ENCODE measurements at places on chromosomes 13 and 19.

- no peak for DNase-seq
These were observed 467.8 kb downstream of the KCTD12 start for GRCh38 chr13:76418404-76418803.

DNA sequence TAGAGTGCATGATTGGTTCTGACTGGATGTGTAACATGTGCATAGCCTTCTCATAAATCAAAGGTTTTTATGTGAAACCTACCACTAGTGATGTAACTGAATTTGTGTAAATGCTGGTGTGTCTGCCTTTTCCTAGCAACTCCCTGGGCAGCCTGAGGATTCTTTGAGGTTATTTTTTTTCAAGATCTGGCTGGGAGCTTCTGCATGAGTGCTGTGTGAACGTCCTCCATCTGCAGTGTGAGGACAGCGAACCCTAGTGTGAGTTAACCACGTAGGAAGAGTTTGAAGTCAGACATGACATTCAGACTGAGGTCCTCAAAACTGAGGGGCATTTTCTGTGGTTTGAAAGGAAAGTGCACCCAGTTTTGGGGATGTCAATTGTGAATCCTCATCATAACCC is 39.9 kb downstream of the DPRX start:
- no peak for DNase-seq

GRCh38 chr19:4730740-4731171 is 7.1 kb upstream of the DPP9 start:
- DNase-seq = peak; percentile 65

DNA sequence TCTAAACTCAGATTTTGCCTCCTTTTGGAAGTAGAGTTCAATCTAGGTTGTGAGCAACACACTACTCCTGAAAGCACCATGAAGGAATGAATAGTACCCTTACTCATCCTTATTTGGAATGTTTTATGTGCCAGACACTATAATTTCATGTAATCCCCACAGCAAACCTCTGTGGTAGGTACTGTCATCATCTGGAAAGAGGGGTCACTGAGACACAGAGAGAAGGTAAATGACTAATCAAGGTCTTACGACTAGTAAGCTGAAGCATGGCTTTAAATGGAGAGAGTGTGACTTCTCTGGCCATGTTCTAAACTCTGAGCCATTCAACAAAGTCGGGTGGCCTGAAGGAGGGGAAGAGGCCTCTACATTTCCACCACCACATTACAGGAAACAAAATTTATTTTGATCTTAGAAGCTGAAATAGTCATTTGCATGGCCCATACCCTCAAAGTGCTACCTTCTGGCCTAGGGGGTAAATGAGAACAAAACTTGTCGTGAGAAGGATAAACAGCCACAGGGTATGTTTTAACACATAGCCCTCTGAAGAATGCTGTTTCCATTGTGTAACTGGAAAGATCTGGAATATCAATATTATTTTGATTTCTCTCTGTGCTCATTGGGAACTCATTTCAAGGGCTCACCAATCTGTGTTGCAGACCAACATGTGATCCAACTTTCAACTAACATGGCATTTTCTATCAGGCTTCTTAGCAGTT is 180.8 kb upstream of the RFC3 start:
- no peak for DNase-seq

GRCh38 chr13:32264407-32264806 is 50.8 kb downstream of the ZAR1L start:
- no peak for DNase-seq

DNA sequence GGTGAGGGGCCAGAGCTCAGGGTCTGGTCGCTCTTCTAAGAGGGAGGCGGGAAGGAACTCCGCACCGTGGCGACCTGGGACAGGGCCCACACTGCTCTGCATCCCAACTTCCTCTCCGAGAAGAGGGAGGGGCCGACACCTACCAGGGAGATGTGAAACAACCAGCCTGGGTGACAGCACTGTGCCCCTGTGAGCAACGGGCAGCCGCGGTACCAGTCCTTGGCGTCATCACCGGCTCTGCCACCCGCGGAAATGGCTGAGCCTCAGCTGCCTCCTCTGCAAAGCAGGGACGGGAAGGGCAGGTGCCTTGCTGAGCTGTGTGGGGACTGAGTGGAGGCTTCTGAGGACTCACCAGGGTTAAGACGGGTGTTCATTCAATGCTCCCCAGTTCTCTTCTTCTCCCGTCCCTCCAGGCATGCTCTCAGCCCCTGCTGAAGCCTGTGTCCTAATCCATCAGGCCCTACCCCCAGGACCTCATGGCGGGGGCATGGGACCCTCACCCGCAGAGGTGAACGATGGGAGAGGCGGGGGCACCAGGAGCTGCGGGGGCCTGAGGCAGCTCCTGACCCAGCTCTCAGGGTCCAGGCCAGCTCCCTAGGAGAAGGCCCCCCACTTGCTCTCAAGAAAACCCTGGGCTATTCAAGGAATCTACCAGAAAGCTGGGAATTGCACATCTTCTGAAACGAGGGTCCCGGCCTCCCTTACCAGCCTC is 9.3 kb downstream of the ZNF787 start:
- DNase-seq = no peak

GRCh38 chr19:49646586-49646985 is 4.6 kb downstream of the SCAF1 start:
- DNase-seq = no peak

DNA sequence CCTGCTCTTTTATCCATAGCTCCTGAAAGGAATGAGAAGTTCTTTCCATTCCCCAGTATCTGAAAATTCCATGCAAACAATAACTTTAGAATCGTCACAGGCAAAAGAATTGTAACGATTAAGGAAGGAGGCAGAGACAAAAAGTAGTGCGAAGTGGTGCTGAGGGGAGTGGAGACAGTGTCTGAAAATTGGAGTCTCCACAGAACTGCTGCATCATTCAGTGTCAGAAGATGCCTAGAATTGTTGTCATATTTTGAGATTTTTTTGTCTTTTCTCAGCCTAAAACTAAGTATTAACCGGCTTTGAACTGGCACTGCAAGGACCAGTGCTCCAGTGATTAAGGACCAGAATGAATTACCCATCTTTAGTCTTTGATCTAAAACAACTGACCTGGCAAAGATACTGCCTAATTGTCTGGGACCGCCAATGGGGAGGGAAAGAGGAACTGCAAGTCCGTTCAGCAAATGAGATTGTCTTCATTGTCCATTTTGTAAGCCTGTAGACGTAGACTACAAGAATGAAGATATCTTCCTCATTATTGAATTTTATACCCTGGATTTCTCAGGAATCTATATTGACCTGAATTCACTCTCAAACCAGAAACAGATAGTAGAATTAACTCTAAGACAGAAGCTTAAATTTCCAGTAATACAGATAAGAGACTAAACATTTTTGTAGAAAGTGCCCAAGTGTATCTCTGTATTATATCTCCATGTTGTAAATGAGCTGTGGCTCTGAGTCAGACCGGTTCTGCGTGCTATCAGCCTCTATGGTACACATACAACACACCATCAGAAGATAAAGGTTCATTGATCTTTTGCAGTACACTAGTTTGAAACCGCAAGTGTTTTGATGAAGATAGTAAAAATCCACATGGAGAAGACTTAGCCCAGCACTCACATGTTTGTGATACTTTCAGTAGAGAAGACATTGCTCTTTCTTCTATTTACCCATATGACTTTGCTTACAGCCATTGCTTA is 293.2 kb downstream of the EFNB2 start:
- peak; percentile 63 for DNase-seq

- no peak for DNase-seq
These were observed 361.0 kb downstream of the KLF12 start for GRCh38 chr13:73773168-73773549.

GRCh38 chr13:50912851-50913250 is 3.3 kb downstream of the RNASEH2B start:
- DNase-seq = no peak

GRCh38 chr13:44224450-44225149 is 149.0 kb upstream of the SERP2 start:
- DNase-seq = no peak

DNA sequence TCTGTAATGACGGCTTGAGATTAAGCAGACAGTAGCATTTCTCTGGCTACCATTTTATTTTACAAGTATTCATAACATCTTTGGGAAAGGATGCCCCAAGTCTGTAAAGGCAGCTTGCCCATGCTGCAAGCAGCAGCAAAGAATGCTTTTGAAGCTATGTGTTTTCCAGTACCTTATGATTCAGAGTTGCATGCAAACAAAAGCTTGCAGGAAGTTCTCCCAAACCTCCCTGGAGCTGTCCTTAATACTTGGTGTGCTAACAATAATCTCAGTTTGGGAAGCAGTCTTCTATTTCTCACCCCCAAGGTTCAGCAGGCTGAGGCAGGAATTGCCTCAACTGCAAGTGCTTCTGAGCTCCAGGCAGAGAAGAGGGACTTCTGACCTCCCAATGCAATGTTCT is 60.8 kb downstream of the CCNA1 start:
- DNase-seq = no peak

- peak; percentile 53 for DNase-seq
These were observed 33.4 kb downstream of the FAAP24 start for GRCh38 chr19:33005440-33005839.

GRCh38 chr19:44903216-44903601 is 2.4 kb upstream of the APOE start:
- no peak for DNase-seq

DNA sequence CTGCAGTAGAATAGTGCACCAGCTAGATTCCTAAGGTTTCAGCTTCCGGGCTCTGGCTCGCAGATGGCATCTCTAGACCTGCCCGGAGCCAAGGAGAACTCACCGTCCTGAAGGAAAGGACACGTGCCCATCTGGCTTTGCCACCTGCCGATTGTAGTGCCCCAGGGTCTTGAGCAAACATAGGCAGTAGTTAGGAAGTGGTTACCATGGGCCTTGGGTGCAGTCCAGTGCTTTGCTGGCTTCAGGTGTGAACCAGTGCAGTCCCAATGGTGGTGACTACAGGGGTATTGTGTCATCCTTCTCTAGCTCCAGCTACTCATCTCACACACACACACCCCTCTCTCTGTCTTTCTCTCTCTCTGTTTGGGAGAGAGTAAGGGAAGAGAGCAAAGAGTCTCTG is 61.4 kb upstream of the TEX29 start:
- no peak for DNase-seq

DNA sequence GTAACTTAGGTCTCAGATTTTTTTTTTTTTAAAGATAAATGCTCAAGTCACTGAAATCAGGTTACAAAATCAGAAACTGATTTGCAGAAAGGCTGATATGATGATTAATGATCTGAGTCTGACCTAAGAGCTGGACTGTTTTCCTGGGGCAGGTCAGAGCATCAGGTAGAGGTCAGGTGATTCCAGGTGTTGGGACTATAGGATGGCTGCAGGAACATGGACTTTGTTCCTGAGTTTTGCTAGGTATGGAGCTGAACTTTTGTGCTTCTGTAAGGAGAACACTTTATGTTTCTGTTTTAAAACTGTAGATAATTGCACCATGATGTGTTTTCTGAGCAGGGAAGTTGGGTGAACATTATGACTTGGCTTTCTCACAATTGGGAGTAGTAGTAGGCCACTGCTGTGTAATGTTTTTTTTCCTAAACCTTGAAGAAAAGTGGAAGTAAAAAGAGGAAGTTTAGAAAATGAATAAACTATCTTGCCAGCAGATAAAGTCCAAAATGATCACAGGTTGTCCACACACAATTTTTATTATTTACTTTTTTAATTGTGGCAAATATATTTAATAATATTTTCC is 297.2 kb downstream of the DCT start:
- DNase-seq = no peak

DNA sequence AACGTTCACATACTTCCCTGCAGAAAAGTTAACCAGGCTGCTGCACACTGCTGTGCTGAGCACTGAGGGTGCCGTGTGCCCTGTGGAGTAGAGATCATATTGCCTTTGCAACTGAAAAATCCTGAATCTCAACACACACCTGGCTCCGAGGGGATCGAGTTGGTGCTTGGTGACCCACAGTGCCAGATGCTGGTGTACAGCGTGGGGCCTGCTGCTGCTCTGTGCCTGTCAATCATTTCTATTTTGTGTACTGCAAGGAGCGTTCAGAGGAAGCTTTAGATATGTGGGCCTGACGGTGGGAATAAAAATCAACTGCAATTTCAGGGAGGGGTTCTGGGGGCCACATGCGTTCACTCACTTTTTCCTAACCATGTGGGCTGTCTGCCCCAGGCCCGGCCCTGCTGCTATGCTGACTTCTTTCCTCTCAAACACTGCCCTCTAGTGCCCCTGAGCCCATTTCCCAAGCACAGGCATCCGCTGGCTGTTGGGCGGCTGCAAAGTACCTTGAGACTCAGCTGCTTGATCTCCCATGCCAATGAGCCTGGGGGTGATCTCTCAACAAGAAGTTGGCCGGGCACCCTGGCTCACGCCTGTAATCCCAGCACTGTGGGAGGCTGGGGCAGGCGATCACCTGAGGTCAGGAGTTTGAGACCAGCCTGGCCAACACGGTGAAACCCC is 9.7 kb upstream of the LENG8 start:
- peak; percentile 57 for DNase-seq

DNA sequence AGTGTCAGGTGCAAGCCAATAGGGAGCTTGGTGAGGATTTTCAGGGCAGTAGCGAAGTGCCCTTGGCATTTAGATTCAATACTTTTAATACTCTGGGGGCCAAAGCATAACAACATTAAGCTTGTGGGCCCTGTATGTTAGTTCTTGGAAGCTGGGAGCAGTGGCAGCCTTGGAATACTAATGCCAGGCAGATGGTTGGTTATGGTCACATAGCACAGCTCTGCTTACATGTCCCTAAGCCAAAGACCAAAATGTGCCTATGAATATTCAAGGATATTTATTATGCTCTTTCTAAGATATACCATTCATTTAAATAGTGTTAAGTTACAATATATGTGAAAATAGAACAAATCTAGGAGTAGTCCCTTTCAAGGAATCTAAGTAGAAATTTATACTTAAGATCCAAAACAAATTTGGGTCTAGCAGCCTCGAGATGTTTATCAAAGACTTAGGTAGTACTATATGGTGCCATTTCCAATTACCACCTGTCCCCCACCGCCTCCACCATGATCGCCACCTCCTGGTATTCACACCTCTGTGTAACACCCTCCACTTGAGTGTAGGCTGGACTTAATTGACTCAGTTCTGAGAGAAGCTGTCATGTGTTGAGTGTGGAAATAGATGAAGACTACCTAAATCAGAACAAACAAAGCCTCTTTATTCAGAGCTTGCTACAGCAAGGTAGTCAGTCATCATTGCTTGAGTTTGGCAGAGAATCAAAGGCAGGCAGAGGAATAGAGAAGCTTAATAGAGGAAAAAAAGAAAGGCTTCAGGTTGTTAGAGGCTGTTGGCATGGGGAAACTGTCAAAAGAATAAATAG is 261.0 kb downstream of the GPC5 start:
- DNase-seq = no peak

GRCh38 chr13:46348961-46349360 is 38.1 kb downstream of the RUBCNL start:
- DNase-seq = no peak

GRCh38 chr19:16677055-16677454 is 16.1 kb downstream of the TMEM38A start:
- no peak for DNase-seq

DNA sequence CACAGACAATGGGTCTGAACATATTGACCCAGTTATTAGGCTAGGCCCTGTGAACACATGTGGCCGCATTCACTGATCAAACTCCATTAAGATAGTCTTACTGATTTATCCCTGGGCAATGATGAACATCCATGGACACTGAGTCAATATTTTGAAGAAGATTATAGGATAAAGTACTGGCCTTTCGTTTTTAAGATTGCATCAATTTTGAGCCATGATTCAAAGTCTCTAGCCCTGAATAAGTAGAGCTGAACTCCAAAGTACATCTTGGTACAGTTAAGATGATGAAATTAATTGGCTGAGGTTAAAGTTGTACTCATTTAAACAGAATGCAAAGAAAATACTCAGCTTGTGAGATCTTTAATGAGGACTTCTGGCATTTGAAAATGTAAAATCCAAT is 1581.9 kb downstream of the EFNB2 start:
- DNase-seq = no peak

- DNase-seq = peak; percentile 90
These were observed 39.3 kb downstream of the CEACAM1 start for GRCh38 chr19:42488783-42489521.
